ENCODE measurements at places on chromosomes 5 and 9. TPM values are rescaled to one million over a fixed set of nuclear protein-coding genes. Genes with fewer than 3 reads are reported as not detected.
A peak's percentile ranks its signal among the peaks of the same experiment; 100 is the strongest.

DNA sequence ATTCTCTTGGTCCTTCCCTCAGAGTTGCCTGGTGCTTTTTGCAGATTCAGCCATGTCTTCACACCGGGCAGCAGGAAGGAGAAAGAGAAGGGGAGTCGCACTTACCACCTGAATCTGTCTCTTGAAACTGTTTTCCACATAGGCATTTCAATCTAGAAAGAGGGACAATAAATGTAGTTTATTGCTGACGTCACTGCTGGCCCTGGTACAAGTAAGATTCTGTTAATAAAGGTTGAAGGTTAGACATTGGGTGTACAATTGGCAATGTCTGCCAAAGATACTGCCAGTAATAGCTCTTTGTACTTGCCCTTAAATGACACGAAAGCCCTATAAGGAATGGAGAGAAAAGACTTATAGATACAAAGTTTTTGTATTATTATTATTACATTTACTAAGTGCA lies 72.8 kb downstream of the MEGF10 start:
- DNase-seq, result no peak

DNA sequence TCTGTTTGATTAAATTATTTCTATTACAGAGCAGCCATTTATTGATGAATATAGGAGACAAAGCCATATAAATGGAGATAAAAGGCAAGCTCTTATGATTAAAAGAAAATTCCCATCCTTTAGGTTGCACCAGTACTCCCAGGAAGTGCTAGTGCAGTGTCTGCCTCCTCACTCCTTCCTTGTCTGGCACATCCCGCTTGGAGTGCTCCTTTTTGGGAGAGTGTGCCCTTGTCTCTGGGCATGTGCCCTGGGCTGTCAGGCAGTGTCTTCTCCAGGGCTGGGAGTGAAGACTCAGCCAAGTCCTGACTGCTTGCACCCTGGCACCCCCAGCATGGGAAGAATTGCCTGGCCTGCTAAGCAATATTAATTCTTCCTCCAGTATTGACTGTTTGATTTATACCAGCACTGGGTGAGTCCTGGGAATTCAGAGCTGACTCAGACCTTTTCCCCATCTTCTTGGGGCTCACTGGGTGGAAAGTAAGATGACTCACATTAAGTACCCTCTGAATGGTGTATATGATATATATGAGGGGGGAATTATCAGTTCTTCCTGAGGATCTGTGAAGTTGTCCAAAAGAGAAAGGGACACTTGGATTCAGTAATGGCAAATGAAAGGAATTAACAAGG lies 62.1 kb downstream of the ZSWIM6 start:
- no peak for DNase-seq

DNA sequence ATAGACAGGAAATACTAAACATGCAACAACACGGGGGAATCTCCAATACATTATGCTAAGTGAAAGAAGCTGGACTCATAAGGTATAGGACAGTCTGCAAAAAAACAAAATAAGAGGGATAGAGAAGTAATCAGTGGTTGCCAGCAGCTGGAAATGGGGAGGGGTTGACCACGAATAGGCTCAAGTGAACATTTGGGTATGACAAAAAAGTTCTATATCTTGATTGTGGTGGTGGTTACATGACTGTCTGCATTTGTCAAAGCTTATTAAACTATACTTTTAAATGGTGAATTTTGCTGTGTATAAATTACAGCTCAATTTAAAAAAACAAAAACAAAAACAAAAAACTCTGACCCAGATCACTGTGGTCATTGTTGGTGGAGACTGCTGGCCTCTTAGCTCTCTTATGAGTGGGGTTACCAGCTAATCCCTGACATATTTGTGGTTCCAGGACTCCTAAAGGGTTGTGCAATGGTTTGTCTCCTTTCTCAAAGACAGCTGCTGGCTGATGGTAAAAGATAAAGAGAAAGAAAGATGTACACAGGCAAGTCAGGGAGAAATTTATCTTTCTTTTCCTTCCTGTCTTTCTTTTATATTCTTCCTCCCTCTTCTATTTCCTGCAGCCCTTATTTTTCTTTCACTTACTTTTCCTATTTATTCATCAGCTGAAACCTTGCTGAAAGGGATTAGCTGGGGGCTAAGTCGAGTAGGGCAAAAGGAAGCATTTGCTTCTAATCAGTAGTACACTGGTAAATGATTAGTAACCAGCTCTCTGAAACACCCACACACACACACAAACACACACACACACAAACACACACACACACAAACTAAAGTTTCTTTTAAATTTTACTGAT lies 42.6 kb upstream of the APC start:
- no peak for DNase-seq

DNA sequence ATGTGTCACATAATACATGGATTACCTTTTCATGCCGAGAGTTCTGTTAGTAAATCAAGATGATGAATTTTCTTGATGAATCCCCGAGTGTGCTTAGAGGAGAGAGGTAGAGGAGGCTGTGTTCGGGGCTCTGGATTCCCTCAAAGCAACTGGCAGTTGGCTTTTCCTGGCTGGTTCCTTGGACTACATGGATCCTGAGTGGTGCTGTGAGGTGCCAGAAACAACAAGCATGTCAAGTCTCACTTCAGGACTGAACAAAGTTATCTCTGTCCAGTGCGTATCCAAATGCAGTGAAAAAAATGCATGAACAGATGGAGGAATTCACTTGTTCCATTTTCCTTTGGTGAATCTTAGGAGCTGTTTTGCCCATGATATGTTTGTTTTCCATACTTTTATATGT lies 231.7 kb downstream of the FBXL7 start:
- no peak for DNase-seq

DNA sequence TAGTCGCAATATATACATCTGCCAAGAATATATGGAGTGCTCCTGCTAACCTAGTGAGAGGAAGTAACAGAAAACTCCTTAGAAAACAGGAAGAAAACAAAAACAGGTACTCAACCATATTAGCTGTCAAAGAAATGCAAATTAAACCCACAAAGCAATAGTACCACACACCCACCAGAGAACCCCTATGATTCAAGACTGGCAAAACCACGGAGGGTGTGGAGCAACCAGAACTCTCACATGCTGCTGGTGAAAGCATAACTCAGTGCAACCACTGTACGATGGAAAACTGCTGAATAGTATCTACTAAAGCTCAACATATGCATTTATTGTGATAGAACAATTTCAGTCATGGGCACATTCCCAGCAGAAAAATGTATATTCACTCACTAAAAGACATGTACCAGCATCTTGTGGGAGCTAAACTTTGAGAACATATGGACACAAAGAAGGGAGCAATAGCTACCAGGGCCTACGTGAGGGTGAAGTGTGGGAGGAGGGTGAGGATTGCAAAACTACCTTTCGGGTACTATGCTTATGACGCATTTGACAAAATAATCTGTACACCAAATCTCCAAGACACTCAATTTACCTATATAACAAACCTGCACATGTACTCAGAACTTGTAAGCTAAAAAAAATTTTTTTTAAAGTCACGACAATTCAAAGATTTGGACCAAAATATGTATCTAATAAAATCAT lies 34.0 kb downstream of the PTPN3 start:
- DNase-seq, result no peak

DNA sequence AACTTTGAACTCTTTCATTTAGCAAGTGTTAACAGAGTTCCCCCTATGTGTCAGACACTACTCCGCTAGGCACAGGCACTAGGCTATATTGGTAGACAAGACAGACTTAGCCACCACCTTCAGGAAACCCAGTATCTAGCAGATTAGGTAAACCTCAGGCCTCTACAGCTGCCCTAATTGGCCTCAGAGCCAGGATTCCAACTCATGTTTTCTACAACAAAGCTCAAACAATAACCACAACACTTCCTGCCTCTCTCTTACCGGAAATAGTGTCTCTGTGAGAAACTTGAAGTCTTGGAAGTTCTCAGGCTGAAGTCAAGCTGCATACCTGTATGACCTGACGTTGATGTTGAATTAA lies 116.6 kb upstream of the SLC44A1 start:
- peak; percentile 38 for DNase-seq

DNA sequence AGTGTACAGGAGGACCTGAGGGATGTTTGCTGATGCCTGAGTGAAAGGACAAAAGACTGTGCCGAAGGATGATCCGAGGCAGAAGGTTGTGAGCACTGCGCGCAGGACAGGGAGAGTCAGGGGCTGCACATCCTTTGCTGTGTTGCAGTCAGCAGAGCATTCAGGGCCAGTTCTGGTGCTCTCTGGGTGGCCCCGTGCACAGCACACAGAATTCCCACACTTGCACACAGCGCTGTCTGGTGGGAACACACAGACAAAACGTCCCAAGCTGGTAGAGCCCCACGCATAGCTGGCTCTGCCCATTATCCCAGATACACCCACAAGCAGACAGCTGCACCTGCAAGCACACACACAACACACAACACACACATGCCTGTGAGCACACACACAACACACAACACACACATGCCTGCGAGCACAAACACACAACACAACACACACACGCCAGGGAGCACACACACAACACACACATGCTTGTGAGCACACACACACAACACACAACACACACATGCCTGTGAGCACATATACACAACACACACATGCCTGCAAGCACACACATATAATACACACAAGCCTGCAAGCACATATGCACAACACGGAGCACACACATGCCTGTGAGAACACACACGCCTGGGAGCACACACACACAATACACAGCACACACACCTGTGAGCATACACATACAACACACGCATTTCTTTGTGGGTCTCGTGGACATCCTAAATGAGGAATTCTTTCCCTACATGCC lies 74.4 kb downstream of the FGF18 start:
- DNase-seq, result no peak

GRCh38 chr5:92917044-92917443 lies 664.0 kb downstream of the NR2F1-AS1 start:
- no peak for DNase-seq

DNA sequence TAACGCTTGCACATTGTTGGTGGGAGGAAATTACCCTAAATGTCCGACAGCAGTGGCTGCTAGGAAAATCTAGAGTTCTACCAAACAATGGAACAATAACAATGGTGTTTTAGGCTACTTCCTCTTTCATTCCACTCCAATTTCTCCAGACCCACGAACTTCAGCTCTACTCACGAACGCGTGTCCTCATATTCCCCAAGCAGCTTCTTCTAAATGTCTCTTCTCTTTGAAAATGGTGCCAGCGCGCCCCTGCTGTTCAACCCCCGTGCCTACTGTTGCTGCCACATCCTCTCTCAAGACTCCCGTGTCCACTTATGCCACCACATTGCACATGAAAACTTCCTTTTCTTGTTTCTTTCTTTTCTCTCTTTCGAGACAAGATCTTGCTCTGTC lies 25.6 kb downstream of the OR2V2 start:
- DNase-seq, result no peak

DNA sequence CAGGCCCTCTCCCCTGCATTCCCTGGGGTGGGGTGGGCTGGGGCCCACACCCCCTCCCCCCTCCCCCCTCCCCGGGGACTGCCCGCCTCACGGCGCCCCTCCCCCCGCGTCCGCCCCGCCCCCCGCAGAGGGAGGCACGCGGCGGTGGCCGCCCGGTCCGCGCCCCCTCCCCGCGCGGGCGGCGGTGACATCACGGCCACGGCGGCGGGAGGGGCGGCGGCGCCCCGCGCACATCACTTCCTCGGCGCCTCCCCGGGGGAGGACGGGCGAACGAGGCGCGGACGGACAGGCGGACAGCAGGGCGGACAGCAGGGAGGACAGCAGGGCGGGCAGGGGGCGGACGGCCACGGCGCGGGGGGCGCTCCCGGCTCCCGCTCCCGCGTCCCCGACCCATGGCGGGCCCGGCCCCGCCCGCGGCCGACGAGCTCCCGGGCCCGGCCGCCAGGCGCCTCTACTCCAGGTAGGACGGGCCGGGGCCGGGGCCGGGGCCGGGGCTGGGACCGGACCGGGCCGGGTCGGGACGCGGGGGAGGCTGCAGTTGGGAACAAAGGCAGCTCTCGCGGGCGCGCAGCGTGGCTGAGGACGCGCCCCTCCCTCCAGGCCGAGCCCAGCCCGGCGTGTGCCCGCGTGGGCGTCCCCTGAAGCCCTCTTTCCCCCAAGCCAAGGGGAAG lies at the start of gene GPSM1:
TSS of gene GPSM1 (plus strand) at position 236 of the 671 bp plus-strand sequence. CDS start at position 393, 157 bp downstream.
- no peak for DNase-seq

DNA sequence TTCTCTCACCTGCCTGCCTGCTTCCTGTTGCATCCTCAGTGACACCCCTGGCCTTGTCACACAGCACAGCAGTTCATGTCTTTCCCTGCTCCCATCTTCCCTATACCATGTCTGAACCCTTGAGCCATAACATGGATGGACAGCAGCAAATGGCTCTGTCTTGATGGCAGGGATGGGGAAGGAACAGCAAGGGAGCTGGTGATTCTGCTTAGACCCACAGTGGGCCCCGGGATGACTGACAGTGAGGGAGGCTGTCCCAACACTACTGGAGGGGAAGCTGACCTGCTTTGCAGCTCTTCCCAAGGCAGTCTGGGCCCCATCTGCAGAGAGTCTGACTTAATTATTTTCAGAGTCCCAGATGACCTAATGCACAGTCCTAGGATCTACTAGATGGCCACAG lies 48.2 kb downstream of the MARCHF3 start:
- no peak for DNase-seq

- no peak for DNase-seq
These were observed 8.7 kb upstream of the GDA start for GRCh38 chr9:72140586-72140985.

DNA sequence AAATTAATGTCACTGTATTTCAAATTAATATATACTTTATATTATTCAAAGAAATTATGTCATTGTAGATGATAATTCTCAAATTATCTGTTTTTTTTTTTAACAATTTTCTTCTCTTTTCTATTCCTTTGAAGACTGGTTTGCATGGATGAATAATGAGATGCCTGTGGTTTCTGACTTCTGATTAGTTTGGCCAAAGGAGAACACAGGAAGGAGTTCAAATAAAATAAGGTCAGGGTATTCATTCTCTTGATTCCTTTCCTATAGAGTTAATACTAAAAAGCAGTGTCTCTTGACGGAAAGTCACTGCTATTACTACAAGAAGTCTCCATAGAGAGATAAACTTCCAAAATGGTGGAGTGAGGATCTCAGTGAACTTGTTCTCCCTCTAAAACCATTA lies 279.6 kb upstream of the FTMT start:
- no peak for DNase-seq

DNA sequence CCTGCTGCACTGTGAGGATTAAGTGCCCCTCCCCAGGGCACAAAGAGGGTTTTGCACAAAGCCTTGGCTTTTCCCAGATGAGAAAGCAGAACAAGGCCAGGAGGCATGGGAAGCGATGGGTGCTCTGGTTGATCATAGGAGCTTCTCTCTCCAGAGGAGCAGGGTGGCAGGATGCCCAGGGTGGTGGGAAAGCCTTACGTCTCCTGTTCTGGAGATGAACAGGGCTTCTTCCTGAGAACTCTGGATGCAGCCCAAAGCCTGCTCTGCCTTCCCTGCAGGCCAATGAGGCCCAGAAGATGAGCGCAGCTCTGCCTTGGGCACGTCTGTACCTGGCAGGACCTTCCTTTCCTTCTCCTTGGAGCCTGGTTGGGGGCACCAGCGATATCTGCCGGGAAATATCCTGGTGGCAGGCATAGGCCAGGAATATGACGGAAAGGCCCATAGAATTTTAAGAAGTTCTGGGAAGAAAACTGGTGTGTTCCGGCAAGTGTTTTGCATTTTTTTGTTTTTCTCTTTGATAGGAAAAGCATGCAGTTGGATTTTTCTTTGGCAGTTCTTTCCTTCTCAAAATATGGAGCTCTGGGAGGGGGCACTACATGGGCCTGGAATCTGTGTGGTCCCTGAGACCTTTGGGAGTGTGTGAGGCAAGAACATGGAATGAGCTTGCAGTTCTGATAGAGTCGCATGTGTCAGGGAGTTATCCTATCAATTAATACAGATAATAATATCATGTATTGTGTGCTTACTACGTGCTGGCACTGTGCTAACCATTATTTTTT lies 253.2 kb upstream of the KLF4 start:
- DNase-seq, result no peak

The ISOC1 gene
- total RNA-seq, result 22.9 TPM

The TLR4 gene
- 6.9 TPM for total RNA-seq

The CCDC152 gene
- 0.12 TPM for total RNA-seq

The KLHL9 gene
- total RNA-seq, result 23.4 TPM

The TGFBI gene
- 26.8 TPM for total RNA-seq

The ORM2 gene
- not detected for total RNA-seq

Measured in mucosa of descending colon (tissue), 3 donors.